ENCODE measurements at places on chromosomes 11 and 22.

DNA sequence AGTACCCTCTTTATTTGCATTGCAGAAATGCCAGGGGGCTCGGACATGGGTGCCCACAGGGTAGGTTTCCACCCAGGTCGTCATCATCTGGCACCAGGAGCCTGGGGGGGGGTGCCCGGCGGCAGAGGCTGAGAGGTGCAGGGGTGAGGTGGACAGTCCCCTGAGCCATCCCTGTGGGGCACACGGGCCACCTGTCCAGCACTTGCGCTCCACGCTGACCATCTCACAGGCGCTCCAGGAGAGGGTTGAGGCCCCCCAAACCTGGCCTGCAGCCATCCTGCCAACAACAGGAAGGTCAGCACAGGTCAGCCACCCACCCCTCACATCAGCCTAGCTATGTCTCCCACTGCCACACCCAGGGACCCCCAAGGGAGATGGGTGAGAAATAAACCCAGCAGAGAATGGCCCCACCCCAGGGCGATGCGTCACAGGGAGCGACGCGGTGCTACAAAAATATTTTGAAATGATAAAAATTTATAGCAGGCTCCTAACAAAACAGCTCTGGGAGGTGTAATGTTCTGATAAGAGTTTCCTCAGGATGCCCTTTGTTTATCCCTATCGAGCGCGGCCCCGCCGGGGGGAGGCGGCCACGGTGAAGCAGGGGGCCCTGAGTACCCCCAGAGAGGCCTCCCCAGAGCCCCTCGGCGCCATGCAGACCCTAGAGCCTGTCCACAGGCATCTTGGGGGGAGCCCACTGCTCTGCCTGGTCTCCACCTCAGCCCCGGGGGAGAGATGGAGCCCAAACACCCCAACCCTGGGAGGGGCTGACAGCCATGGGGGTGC is 21.0 kb upstream of the GNB1L start:
- DNase-seq = no peak

DNA sequence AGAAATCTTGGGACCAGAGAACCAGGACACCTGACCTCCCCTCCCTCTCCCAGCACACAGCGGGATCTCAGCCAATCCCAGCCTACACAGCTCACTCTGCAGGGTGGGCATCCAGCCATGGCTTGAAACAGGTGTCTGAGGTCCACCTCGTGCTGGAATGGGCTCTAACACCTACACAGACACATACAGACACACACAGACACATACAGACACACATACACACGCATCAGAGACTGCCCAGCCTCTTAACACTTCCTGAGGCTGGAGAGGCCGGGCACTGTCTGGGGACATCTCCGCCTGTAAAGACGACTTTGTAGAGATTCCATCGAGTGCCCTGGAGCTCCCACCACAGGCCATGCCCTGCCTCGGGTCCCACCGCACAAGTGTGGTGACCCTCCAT is 36.7 kb downstream of the CAPN1 start:
- no peak for DNase-seq

- no peak for DNase-seq
Measured at GRCh38 chr11:45935349-45936064, 13.1 kb downstream of the LARGE2 start.

GRCh38 chr22:24090581-24090980 is 79.5 kb downstream of the CABIN1 start:
- no peak for DNase-seq

DNA sequence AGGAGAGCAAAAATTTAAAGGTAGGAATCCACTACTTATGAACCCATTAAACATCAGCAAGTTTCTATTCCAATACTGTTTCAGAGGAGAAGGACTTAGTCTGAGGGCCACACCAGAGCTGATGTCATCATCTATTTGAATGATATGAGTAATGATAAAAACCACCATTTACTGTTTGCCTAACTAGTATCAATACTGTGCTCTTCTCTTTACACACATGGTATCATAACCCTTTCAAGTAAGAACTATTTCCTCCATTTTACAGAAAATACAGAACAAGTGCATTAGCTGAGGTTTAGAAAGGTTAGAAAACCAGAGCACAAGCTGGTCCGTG is 651.3 kb upstream of the KIRREL3 start:
- no peak for DNase-seq

DNA sequence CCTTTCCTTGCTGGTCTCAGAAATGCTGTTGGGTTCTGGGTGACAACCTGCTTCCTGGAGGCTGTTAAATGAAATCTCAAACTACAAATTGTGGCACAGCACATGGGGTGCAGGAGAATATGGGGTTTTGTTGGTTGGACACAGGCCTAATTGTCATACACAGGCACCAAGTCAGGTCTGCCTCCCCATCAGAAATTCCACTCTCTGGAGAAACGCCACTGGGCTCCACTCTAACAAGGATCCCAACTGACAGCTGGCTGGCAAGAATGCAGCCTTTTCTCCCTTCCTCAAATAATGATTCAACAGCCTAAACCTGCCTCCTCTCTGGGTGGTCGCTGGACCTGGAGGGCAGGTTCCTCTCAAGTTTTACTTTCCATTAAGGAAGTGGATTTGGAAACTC is 177.8 kb upstream of the NARS2 start:
- DNase-seq = no peak

DNA sequence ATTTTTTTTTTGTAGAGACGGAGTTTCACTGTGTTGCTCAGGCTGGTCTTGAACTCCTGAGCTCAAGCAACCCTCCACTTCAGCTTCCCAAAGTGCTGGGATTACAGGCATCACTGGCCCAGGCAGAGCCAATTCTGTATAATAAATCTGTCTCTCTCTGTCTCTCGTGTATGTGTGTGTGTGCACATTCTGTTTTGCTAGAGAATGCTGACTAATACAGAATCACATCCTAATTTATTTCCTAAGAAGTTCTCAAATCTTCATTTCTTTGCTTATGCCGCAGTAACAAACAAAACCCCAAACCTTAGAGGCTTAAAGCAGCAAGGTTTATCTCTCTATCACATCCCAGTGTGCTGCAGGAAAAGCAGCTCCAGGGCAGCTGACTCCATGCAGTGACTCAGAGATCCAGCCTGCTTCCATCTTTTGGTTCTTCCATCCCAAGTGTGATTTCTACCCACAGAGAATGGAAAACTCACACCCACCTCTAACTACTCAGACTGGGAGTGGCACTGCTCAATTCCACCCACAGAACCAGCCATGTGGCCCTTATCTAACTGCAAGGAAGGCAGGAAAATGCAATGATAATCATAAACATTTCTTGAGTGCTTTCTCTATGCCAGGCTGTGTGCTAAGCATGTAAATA is 35.1 kb upstream of the LRRC10B start:
- DNase-seq = no peak

- DNase-seq = no peak
Measured at GRCh38 chr11:33390944-33391892, 134.0 kb downstream of the HIPK3 start.

DNA sequence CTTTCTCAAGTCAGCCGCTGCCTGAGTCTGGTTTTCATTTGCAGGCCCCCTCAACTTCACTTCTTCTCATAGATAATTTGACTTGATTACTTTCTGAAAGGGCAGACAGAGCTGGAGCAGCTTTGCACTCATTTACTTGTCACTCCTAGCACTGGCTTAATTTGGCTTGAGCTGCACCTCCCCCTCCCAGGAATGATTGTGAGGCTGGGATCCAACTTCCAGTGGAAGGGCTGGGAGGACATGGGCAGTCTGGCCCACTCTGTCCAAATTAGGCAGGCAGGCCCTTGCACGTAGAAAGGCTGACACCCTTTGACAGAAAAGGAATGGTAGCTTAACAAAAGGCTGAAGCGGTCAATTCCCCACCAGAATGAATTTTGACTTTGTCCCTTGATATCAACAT is 453.9 kb downstream of the ETS1 start:
- no peak for DNase-seq

GRCh38 chr22:32340411-32340810 is 17.3 kb upstream of the RFPL3 start:
- DNase-seq = no peak

GRCh38 chr22:48258064-48258701 is 1495.7 kb downstream of the TBC1D22A start:
- no peak for DNase-seq

DNA sequence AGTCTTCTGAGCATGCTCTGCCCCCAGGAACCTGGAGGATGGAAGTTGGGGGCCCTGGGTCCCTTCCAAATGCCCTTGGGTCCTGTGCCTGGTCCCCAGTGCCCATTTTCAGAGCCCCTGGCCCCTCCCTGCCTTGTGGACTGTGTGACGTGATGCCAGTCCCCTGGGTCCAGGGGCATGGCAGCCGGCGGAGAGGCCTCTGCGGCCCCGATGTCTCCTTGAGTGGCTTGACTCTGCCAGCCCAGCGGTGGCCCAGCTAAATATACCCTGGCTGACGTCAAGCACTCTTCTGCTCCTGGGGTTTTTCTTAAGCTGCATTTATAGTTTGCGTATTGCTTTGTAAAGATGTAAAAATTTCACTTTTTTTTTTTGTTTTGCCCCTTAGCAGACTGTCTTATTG is 35.2 kb upstream of the PARVG start:
- no peak for DNase-seq

GRCh38 chr22:37426706-37427134 is 559 bp downstream of the ELFN2 start:
- no peak for DNase-seq

DNA sequence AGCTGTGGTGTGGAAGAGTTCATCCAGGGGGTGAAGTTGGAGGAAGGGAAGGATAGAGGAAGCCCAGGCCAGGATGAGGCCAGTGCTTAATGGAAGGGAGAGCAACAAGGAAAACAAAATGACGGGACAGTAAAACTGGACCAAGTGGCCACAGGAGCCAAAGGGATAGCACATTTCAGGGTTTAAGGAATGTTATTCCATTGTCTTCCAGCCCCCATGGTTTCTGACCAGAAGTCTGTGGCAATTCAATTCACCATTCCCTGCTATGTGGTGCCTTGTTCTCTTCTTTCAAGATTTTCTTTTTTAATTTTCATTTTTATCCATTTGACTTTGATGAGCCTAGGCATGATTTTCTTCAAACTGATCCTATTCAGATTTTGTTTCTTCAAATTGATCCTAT is 22.5 kb downstream of the IGF2 start:
- no peak for DNase-seq

- no peak for DNase-seq
Measured at GRCh38 chr22:32652645-32653270, 148.7 kb upstream of the TIMP3 start.

GRCh38 chr22:46195487-46196165 is 45.3 kb downstream of the PPARA start:
- DNase-seq = no peak

- DNase-seq = peak; percentile 4
Measured at GRCh38 chr11:34468209-34468841, 29.6 kb downstream of the CAT start.

GRCh38 chr11:79242616-79243015 is 198.2 kb downstream of the TENM4 start:
- no peak for DNase-seq

DNA sequence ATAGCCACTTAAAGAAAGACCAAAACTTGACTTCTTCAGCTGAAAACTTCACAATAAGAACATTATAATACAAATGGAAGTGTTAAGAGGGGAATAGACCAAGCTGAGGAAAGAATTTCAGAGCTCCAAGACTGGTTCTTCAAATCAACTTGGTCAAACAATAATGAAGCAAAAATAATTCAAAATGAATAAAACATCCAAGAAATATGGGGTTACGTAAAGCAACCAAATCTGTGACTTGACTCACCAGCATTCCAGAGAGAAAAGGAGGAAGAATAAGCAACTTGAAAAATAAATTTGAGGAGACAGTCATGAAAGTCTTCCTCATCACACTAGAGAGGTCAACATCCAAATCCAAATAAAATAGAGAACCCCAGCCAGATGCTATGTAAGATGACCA is 31.4 kb downstream of the XKR3 start:
- no peak for DNase-seq

GRCh38 chr11:36404831-36405230 is 105.2 kb downstream of the TRAF6 start:
- DNase-seq = no peak

DNA sequence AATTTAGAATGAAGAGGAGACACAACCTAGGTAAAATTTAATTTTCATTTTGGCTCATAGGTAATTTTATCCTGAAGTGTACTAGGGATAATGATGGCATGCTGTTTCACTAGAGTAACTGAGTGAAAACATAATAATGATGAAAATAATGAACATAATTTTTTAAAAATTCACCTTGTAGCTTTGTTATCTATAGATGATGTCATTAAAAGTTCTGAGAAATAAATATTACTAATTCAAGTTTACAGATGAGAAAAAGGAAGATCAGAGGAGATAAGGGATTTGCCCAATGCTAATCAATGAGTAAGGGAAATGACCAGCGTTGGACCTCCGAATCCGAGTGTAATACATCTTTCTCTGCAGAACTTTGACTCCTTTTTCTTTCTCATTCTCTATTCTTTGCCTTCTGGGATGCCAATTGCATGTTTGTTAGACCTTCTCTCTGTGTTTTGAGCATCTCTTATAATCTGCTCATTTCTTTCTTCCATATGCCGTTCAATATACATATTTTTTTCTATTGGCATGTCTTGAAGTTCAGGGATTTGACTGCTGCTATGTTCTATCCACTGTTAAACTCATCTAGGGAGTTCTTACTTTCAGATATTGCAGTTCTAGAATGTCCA is 186.5 kb downstream of the SNX19 start:
- DNase-seq = no peak

GRCh38 chr11:1863352-1864216 is 10.7 kb downstream of the LSP1 start:
- no peak for DNase-seq

DNA sequence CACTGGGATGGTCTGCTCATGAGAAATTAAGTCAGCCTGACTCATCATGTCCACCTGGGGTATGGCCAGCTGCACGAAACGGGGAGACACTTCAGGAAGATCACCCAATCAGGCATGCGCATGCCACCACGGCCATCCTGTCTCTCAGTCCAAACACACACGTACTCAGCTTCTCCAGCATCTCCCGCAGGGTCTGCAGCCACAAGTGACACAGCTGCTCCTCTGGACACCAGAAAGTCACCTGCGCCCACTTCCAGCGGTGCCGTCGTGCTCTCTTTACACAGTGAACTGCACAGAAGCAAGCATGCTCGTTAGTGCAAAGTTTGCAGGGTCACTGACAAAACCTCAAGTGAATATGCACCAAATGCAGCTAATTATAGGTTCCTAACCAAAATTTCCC is 18.1 kb downstream of the CERK start:
- no peak for DNase-seq

DNA sequence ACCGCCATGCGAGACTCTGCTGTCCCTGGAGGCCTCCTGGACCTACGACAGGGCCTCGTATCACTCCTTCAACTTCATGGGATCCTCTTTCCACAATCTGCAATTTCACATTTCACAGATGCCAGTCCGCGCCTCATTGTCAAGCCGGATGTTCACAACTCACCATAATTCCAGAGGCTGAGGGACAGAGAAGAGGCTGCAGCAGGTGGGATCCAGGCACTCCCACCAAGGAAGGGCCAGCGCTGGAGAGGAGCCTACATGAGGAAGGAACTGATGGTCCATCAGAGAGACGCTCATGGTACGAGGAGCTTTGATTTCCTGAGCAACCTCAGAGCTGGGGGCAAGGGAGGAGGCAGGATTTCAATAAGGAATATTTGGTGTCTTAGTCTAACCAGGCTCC is 495.0 kb downstream of the BRD1 start:
- no peak for DNase-seq
